NCI-H2227 treated with DMSO at 0.1 percent for 48 hours (cell line): ENCODE measurements at places on chromosomes 12 and 14.

- no peak for DNase-seq
Measured at GRCh38 chr14:93804654-93805053, 16.4 kb upstream of the PRIMA1 start.

GRCh38 chr12:19456176-19456575 lies 16.9 kb downstream of the AEBP2 start:
- no peak for DNase-seq

- no peak for DNase-seq
Measured at GRCh38 chr14:21496453-21496852, 14.7 kb downstream of the METTL3 start.

DNA sequence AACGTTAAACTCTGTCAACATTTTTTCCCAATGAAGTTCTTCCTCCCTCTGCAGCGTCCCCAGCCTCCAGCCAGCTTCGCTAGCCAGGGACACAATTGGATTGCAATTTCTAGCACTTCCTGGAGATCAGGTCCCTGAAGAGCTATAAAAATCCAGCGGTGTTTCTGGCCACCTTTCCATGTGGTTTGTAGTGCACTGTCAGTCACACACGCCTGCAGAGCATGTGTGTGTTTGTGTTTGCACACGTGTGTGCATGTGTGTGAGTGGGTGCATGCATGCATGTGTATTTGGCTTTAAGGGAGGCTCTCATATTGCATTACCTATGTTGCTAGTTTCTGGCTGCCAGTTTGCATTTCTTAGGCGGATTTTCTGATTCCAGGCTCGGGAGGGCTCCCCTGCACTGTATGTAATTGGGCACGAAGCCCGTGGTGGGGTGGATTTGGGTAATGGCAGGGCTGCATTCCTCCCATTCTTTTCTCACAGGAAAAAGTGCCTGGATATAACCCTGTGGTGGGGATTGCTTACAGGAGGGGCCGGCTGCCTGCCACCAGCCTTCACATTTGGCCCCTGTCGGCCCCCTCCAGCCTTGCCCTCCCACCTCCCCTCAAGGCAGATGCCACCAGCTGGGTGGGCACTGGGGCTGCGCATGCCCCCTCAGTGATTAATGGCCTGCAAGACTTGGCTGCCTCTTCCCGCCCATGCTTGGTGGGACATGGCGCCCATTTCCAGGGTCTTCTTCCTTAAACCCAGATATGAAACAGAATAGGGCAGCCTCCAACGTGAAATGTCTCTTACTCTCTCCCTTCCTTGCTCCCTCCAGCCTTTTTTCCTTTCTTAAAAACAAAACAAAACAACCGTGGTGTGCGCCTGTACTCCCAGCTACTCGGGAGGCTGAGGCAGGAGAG lies 74.0 kb downstream of the TSPAN9 start:
- no peak for DNase-seq

- DNase-seq: no peak
Measured at GRCh38 chr14:48035836-48036235, 360.4 kb upstream of the MDGA2 start.
